ENCODE measurements at places on chromosomes 2 and 18.

GRCh38 chr2:127705391-127706065 is 4.2 kb downstream of the SFT2D3 start:
- no peak for DNase-seq

DNA sequence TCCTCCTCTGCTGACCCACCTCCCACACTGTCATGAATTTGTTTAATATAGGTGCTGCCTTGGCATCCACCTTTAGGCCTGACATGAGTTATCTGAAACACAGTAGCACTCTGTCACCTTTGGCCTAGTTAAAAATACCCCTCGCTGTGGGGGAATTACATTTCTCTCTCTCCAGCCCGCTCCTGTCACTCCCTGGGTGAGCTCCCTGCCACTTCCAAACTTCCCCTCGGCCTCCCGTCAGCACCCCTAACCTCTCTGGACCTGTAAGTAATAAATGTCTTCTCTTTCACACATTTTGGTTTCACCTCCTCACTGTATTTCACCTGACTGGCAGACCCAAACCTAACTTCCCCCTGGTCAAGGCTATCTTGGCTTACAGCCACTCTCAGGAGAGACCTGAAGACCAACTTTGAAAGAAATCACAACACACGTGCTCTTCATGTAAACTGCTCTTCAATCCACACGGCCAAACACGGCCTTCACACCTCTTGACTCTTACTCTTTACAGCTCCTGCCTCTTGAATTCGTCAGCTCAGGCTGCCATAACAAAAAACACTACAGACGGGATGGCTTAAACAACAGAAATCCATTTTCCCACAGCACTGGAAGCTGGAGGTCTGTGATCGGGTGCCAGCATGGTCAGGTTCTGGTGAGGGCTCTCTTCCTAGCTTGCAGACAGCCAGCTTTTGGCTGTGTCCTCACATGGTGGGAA is 28.3 kb downstream of the REEP1 start:
- DNase-seq, result no peak

DNA sequence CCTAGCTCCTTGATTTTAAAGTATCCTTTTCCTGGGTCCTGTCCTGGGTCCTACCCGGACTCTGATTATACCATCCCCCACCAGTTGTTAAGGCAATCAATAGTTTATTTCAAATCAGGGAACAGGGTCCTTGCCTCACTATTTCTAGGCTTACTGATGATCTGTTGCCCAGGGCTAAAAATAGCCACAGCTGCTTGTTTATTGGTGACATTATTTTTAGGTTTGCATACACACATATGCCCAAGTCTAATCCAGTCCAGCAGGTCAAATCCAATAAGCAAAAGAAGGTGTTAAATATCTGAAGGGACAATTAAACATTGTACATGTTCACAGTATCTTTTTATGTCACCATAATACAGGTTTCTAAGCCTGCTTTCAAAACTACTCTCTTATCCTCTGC is 66.0 kb downstream of the RAB10 start:
- DNase-seq, result no peak

DNA sequence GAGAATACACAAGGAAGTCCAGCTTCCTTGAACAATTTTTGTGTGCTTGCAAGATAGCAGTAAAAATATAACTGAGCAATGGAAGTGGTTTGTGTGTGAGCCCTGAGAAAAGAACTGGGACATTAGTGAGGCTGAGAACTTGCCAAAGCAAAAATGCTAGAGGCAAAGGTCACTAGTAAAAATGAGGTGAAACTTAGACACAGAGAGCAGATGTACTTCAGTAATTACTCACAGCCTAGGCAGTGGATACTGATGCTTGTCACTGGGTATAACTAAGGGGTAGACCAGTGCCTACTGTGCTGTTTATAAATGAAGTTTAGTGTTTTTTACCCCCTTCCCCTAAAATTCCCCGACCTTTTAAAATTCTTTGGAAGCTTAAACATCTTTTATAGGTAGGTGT is 450.1 kb downstream of the LPIN1 start:
- no peak for DNase-seq

GRCh38 chr2:70565039-70565731 is 11.6 kb upstream of the TGFA start:
- DNase-seq, result no peak

DNA sequence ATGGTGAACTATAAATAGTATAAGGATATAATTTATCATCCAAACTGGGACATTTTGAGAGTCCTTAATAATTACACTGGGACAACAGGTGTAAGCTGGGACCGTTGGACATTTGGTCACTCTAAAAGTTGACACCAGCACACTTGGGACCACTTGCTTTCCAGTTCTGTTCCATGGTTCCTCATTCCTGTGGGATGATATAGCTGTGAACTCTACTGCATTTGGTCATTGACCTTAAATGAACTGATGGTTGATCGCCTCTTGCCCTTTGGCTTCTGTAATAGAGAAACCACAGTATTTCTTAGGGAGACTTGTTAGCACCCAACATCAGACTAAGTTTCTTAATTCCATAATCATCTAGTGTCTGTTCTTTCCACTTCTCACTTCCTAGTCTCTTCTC is 46.7 kb downstream of the EML6 start:
- DNase-seq, result no peak

DNA sequence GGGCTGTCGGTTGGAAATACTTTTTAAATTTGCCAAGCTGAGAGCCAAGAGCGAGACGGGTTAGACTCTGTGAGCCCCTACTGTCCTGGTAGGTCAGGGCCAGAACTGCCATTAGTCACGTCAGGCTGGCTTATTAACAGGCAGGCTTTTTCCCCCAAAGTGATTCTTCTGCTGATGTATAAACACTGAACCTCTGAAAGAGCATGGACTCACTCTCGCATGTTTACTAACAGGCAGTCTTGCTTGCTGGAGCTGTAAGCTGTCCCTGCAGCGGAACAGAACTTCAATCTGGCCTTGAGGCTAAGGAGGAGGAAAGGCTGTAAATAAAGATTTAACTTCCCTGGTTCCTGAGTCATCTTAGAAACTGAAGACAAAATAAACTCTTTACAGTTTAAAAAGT is 288.4 kb downstream of the PIEZO2 start:
- no peak for DNase-seq

DNA sequence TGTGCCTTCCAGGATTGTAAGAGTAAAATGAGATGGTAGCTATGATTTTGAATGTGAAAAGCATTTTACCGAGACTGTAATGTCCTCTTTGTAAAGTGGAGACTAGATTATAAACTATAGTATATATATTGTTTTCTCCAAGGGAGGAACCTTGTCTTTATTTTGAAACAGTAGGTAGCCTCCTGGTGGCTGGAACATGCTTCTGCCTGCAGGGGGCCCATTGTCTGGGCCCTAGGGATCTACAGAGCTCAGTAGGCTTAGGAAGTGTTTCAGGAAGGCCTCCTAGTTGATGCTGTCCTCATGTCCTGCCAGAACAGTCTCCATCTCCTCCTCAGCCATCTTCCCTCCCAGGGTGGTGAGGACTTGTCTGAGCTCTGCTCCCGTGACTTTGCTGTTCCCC is 3.0 kb downstream of the PIKFYVE start:
- DNase-seq, result no peak

- no peak for DNase-seq
Observed at GRCh38 chr2:220053919-220054318, 426.5 kb downstream of the SLC4A3 start.

GRCh38 chr2:112301171-112301584 is 25.8 kb downstream of the ZC3H6 start:
- no peak for DNase-seq

DNA sequence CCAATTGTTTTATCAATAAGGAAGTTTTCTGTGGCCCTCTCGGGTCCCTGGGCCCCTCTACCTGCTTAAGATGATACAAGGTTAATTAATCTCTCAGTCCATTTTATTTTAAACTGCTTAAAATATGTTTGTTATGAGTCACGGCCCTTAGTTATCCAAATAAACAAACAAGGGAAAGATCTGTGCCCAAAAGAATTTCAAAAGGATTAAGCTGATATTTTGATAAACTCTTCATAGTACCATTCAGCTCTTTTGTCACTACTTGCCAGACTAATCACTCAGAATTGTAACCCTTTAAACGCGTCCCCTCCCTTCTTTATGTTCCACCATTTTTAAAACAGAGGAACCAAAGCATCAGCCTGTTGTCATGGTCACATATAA is 144.7 kb upstream of the STK17B start:
- no peak for DNase-seq

- no peak for DNase-seq
Observed at GRCh38 chr18:3046216-3046808, 33.4 kb upstream of the LPIN2 start.

DNA sequence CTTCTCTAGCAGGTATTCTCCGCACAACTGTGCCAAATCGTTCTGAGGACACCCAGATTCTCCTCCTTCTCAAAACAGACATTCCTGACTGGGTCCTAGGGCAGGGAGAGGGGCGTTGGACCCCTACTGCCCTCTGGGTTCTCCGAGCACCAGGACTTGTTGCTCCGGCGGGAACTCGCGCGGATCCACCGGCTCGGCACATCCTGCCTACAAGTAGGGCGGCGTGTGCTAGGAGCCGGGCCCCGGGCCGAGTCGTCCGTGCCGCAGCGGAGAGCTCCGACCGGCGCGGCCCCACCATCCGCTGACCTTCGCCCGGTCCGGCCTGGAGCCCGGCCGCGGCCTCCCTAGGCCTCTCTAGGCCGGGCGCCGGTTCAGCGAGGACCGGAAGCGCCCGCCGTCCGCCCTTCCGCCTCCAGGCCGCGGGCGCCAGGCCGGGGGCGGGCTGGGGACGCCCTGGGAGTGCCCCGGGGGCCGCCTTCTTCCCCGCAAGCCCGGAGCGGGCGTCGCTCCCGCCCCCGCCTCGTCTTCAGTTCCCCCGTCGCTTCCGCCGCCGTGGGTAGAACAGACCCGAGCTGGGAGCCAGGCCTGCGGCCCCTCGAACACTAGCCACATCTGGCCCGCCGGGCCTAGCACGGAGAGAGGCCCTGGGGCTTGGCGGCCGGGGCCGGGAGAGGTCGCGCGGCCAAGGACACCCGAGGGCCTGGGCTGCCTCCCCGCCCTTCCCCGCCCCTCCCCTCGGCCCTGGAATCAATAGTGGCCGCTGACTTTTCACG is 7.6 kb upstream of the ONECUT2 start:
- no peak for DNase-seq

DNA sequence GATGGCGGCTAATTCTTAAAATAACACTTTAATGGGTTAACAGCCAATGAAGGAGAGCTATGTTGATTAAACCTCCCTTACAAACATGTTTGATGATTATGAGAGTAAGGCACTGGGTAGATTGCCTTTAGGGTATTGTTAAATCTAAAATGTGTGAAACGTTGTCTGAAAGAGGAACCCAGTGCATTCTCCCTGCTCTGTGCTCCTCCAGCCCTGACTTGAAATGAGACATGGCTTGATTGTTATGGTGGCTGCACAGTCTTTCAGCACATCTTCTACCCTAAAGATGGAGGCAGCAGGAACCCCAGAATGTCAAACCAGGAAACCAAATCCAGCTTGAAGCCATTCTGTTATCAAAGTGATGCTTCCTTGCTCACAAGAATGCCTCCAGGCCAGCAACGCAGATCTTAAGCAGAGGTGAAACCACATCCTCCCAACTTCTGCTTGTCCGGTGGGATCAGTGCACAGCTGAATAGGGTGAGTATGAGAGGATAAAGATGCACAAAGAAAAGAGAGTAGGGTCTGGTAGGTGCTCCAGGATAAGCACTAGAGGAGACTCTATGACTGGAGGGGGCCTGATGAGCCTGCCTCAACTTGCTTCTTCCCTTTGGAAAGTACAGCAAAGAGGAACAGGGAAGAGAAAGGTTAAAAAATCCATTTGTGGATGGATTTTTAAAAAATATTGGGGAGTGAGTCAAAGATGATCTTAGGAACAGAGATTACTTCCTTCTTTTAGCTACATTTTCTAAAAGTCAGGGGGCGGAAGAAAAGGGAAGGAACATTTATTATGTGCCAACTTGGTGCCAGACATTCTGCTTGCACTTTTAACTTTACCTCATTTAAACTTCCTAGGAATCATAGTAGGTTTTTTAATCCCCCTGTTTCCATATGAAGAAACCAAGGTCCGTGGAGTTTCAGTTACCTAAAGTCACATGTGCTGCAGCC is 523.0 kb downstream of the TXNL1 start:
- no peak for DNase-seq

DNA sequence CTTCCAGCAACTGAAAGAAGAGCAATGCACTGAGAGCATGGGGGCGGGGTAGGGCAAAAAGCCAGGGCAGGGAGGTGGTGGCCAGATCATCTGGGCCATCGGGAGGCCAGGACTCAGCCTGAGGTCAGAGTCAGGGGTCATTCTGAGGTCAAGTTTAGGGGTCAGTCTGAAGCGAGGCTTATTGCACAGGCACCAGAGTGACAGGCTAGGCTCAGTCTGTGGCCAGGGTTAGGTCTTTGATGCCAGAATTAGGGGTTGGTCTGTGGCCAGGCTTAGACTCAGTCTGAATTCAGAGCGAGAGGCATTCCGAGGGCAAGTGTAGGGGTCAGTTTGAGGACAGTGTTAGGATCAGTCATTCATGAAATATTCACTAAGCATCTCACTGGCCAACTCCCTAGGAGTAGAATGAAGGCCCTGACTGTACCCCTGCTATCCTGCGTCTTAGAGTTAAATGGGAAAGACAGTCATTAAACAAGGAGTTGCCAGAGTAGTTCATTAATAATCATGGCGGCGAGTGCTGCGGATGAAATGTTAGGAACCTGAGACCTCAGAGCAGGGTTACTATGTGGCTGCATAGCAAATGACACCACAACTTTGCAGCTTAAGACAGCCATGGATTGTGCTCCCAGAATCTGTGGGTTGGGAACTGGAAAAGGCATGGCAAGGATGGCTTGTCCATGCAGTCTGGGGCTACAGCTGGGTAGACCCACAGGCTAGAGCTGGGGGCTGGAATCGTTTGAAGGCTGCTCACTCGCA is 198.7 kb downstream of the CYP26B1 start:
- DNase-seq, result no peak
